ENCODE measurements at places on chromosomes 6 and 20.

- DNase-seq: no peak
Measured at GRCh38 chr20:53617791-53618489, 24.3 kb upstream of the ZNF217 start.

- DNase-seq: peak; percentile 35
Measured at GRCh38 chr20:8454137-8454712, 322.2 kb downstream of the PLCB1 start.

DNA sequence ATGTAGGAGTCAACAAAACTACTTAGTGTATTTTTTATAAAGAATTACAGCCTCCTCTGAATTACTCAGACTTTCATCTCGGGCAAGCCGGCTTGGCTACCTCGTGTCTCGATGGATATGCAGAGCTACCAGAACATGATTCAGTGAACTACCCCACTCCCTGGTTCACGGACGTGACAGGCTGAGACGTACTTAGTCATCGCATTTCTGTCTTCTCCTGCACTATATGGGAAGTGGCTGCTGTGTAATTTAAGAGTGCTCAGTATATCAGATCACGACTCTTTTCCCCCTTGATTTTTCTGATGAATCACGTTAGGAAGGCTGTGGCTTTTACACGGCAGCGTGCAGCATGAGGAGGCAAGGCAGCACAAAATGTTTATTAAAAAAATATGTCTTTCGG is 302.7 kb upstream of the ZFP64 start:
- peak; percentile 34 for DNase-seq

- DNase-seq: no peak
Measured at GRCh38 chr6:110394409-110394808, 21.0 kb downstream of the DDO start.

- DNase-seq: no peak
Measured at GRCh38 chr6:16171400-16171799, 42.5 kb downstream of the MYLIP start.

GRCh38 chr20:3021327-3021726 is 22.1 kb upstream of the GNRH2 start:
- no peak for DNase-seq

All from ACHN (cell line).